H4 (cell line): ENCODE measurements at places on chromosomes 6 and 20. TPM values are rescaled to one million over a fixed set of nuclear protein-coding genes. Genes with fewer than 3 reads are reported as not detected.

The SNPH gene
- total RNA-seq = 0.99 and 1.5 TPM in 2 replicates

The SYNGAP1 gene
- 0.37 and 0.75 TPM in 2 replicates for total RNA-seq

The RAB44 gene
- not detected in 2 replicates for total RNA-seq

The WFDC9 gene
- total RNA-seq = not detected in 2 replicates

The SYCP2L gene
- total RNA-seq = 0.39 and 1.5 TPM in 2 replicates

- DNase-seq = no peak
Observed at GRCh38 chr6:53038141-53038540, 27.1 kb upstream of the FBXO9 start.

GRCh38 chr20:23063581-23063980 is 14.1 kb upstream of the THBD start:
- DNase-seq = no peak

DNA sequence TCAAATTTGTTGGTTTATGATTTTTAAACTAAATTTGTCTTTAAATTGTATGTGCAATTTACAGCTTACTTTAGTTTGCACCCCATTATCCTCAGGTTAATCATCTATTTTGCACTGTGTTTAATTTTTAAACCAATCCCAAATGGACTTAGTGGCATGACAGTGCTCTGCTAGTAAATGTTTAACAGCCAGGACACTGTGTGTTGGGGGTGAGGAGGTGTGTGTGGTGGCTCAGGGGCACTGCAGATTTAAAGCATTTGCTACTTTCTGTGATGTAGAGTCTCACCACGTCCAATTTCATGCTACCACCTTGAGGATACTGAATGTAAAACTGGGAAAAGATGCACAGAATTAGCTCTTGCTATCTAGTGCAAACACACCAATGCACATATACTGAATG is 225.7 kb downstream of the HAO1 start:
- DNase-seq = no peak

GRCh38 chr6:62999796-63000195 is 211.5 kb upstream of the FKBP1C start:
- no peak for DNase-seq

DNA sequence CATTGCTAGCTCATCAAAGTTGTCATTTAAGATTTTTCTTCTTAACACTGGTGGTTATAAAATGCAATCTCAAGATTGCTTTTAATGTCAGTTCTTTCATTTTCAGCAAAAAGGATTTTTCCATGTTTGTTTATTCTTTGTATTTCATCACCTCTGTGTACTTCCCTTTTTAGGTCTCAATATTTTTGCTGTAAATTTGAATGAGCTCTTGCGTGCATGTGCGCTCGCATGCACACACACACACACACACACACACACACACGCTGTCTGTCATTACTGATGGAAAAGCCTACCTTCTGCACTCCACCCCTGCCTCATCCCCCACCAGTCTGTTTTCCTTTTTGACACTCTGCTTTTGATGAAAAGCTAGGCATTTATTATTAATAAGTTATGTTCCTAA is 85.3 kb upstream of the FYN start:
- no peak for DNase-seq

GRCh38 chr20:36501367-36502006 is 39.8 kb upstream of the MYL9 start:
- DNase-seq = no peak

GRCh38 chr6:136732889-136733288 is 59.4 kb downstream of the MAP3K5 start:
- DNase-seq = no peak
